ENCODE measurements at places on chromosomes 7 and 10. TPM values are rescaled to one million over a fixed set of nuclear protein-coding genes. Genes with fewer than 3 reads are reported as not detected.

The ZPBP gene
- total RNA-seq: not detected

The ELAPOR2 gene
- 2.6 TPM for total RNA-seq

The TCERG1L gene
- total RNA-seq: 0.58 TPM

The SORCS1 gene
- 0.85 TPM for total RNA-seq

The PKD2L1 gene
- not detected for total RNA-seq

The SORBS1 gene
- total RNA-seq: 17.0 TPM

The TDRD1 gene
- 1.0 TPM for total RNA-seq

The TSPAN14 gene
- total RNA-seq: 28.5 TPM

The ATOH7 gene
- total RNA-seq: 0.28 TPM

The PNLIPRP1 gene
- total RNA-seq: 4,467 TPM

The CISD1 gene
- 11.4 TPM for total RNA-seq

DNA sequence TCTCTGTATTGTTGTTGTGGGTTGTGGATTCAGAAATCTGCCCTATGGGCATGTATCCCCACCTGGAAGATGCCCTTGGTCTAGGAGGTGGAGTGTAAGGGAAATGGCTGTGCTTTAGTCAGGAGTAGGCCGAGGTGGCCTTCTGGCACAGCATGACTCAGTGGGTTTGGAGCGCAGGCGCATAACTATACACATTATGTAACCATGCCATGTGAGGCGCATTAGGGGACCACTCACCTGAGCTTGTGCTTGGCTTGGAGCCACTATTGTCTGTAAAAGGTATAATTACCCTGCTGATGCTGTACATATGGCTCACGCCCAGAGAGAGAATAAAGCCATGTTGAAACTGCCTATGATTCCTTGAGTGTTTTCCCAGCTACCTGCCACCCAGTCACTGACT, 20.6 kb upstream of the ADAMTS14 start:
- DNase-seq: no peak
- no peaks in the 10 kb centered on the region for H3K36me3 ChIP-seq
- H3K4me3 ChIP-seq: no peak overlapping the region
- no peak overlapping the region for H3K27ac ChIP-seq
- H3K4me1 ChIP-seq: no peaks in the 10 kb centered on the region
- H3K27me3 ChIP-seq: no peaks in the 10 kb centered on the region

DNA sequence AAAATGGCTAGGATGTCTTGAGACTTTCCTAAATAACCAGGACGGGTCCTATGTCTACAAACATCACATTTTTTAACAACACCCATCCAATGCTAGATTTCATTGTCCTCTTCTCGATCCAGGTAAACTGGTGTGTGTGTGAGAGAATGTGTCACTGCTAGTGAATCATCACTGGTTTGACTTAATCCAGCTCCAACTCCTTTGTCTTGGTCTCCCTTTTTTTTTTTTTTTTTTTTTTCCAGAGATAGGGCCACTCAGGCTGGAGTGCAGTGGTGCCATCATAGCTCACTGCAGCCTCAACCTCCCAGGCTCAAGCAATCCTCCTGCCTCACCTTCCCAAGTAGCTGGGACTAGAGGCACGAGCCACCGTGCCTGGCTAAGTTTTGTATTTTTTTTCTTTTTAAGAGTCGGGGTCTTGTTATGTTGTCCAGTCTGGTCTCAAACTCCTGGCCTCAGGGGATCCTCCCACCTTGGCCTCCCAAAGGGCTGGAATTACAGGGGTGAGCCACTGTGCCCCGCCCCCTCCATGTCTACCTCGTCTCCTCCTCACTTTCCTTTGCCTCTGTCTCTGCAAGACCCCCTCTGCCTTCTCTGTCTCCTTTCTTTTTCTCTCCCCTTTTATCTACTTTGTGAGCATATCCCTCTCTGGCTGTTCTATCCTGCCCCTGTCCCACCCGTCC, 2.2 kb upstream of the UFSP1 start:
- H3K36me3 ChIP-seq: no peaks in the 10 kb centered on the region
- no peaks in the 10 kb centered on the region for H3K27me3 ChIP-seq

DNA sequence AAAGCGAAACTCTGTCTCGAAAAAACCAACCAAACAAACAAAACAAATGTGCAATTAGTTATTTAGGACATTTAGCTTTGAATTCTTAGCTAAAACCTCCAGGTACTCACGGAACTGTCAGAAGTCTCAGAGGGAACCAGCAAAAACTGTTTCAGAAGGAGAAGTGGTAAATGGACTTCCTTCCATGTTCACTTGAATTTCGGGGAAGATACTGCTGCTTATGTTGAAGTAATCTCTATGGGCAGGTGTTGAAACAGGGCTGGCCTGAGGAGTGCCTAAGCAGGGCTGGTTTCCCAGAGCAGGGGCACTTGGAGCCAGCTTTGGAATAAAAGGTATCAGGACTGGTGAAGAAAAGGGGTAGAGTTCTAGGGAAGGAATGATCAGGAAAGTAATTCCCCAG, 2.4 kb upstream of the EXOC6 start:
- no peaks in the 10 kb centered on the region for H3K4me1 ChIP-seq
- no peak for DNase-seq
- no peaks in the 10 kb centered on the region for H3K27me3 ChIP-seq
- H3K27ac ChIP-seq: no peak overlapping the region
- no peaks in the 10 kb centered on the region for H3K36me3 ChIP-seq

- no peaks in the 10 kb centered on the region for H3K4me1 ChIP-seq
- no peaks in the 10 kb centered on the region for H3K36me3 ChIP-seq
- DNase-seq: no peak
- H3K27me3 ChIP-seq: no peaks in the 10 kb centered on the region
- no peak overlapping the region for H3K4me3 ChIP-seq
Measured at GRCh38 chr7:78006063-78006755, 207.6 kb downstream of the PHTF2 start.

GRCh38 chr7:127705461-127705959, 53.5 kb downstream of the SND1 start:
- no peak overlapping the region for H3K27ac ChIP-seq
- no peak overlapping the region for H3K4me3 ChIP-seq
- DNase-seq: no peak
- no peaks in the 10 kb centered on the region for H3K27me3 ChIP-seq
- H3K4me1 ChIP-seq: no peaks in the 10 kb centered on the region
- H3K36me3 ChIP-seq: peaks cover 12% of the 10 kb centered on the region

GRCh38 chr10:97520978-97521761, 22.4 kb downstream of the UBTD1 start:
- H3K27me3 ChIP-seq: no peaks in the 10 kb centered on the region
- no peak overlapping the region for H3K27ac ChIP-seq
- no peak overlapping the region for H3K4me3 ChIP-seq
- no peaks in the 10 kb centered on the region for H3K36me3 ChIP-seq
- no peaks in the 10 kb centered on the region for H3K4me1 ChIP-seq
- peak; percentile 33 for DNase-seq

- no peak for DNase-seq
- peaks cover 11% of the 10 kb centered on the region for H3K27me3 ChIP-seq
- H3K4me3 ChIP-seq: no peak overlapping the region
- no peaks in the 10 kb centered on the region for H3K4me1 ChIP-seq
Measured at GRCh38 chr10:1610986-1611770, 126.1 kb downstream of the ADARB2 start.

DNA sequence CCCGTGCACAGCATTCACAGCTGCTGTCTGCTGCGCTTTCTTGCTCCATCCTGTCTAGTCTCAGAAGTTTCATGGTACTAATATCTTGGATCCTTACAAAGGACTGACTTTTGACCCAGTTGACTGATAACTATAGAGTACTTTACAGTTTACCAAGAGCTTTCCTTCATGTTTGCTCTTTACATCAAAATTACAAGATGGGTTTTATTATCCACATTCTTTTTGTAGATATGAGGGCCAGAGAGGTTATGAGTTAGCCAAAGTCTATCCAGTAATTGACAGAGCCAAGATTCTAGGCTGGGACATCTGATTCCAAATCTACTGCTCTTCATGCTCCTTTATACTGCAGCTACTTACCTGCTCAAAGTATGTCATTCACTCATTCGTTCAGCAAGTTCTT, 218.2 kb downstream of the AUTS2 start:
- H3K27ac ChIP-seq: no peak overlapping the region
- H3K36me3 ChIP-seq: no peaks in the 10 kb centered on the region
- no peak for DNase-seq

DNA sequence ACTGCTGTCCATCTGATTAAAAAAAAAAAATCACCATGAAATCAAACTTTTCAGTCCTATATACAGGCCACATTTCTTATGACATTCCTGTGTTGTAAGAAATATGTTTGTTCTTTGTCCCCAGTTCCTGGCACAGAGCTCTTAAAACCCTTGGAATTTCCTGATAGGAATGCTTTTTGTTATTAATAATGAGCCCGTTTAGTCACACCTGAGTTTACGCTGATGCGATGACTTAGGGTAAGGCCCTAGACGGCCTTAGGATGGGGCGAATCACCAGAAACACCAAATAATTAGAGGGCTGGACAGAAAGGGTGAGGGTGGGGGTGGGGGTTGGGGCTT, 17.5 kb downstream of the TSPAN15 start:
- no peak for DNase-seq
- no peaks in the 10 kb centered on the region for H3K27me3 ChIP-seq
- no peaks in the 10 kb centered on the region for H3K36me3 ChIP-seq
- H3K27ac ChIP-seq: no peak overlapping the region

DNA sequence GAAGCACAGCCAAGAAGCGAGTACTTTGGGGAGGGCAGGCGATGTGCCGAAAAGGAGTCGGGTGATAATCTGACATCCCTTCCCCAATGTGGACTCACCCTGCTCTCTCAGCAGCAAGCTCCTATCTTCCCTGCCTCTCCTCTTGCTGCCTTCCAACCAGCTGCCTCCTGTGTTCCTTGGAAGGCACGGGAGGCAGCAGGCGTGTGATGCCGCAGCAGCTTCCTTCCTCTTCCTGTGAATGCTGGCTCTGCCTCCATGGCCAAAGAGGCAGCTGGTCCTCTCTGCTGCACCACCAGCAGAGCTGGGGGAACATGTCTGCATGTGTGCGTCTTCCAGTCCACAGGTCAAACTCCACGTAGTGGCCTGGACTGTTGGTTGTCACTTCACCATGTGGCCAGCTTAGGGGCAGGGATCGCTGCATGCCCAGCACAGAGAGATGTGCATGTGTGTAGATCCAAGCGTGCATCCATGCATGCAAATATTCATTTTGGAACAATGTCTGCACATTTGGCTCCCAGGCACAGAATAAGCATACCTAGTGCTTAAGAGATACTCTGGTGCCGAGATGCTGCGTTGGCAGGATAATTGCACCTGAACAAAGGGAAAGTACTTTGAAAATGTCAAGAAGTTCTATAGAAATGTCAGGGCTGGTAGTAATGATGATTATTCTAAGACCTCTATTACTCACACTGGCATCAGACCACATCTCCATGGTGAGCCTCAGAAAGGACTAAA, 499.8 kb downstream of the PLXNA4 start:
- H3K27ac ChIP-seq: no peak overlapping the region
- H3K27me3 ChIP-seq: no peaks in the 10 kb centered on the region
- no peak for DNase-seq
- no peak overlapping the region for H3K4me3 ChIP-seq
- no peaks in the 10 kb centered on the region for H3K36me3 ChIP-seq

- H3K4me3 ChIP-seq: no peak overlapping the region
- no peak for DNase-seq
- H3K36me3 ChIP-seq: no peaks in the 10 kb centered on the region
- H3K27ac ChIP-seq: no peak overlapping the region
- H3K27me3 ChIP-seq: no peaks in the 10 kb centered on the region
Measured at GRCh38 chr10:122646511-122647382, 52.9 kb downstream of the C10orf120 start.

GRCh38 chr10:60281792-60282353, 107.8 kb downstream of the ANK3 start:
- H3K27me3 ChIP-seq: no peaks in the 10 kb centered on the region
- DNase-seq: no peak
- no peaks in the 10 kb centered on the region for H3K36me3 ChIP-seq

DNA sequence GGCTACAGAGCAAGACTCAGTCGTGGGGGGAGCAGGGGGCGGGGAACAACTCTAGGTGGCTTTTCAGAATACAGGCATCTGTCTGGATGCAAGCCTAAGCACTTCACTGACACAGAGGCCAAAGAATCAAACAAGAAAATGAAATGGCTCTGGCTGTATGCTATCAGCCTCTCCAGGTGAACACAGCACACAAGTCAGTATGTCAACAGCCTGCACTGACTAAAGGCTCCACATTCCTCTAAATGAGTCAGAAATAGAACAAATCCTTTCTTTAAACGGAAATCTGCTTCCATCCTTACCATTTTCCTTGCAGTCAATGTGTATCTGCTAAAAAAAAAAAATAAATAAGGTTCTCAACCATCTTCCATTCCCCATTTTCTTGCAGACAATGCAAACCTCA, 88.3 kb downstream of the ARMH3 start:
- H3K4me1 ChIP-seq: no peaks in the 10 kb centered on the region
- DNase-seq: no peak
- no peak overlapping the region for H3K4me3 ChIP-seq
- no peak overlapping the region for H3K27ac ChIP-seq
- H3K36me3 ChIP-seq: peaks cover 7% of the 10 kb centered on the region

DNA sequence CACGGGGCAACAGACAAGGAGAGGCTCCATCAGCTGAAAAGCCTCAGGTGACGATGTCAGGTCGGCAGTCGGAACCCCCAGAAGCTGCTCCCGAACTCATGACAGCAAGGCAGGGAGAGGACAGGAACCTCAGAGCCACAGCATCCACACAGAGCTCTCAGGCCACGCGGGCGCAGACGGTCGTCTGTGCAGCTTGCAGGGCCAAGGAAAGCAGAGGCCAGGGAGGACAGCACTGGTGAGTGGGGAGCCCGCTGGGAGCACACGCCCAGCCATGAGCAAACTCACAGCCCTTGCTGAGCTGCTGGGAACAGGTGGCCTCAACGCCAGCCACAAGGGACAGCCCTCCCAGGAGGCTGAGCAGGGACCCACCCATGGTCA, 138.9 kb downstream of the MAD1L1 start:
- H3K4me1 ChIP-seq: no peaks in the 10 kb centered on the region
- no peaks in the 10 kb centered on the region for H3K27me3 ChIP-seq
- H3K4me3 ChIP-seq: no peak overlapping the region

DNA sequence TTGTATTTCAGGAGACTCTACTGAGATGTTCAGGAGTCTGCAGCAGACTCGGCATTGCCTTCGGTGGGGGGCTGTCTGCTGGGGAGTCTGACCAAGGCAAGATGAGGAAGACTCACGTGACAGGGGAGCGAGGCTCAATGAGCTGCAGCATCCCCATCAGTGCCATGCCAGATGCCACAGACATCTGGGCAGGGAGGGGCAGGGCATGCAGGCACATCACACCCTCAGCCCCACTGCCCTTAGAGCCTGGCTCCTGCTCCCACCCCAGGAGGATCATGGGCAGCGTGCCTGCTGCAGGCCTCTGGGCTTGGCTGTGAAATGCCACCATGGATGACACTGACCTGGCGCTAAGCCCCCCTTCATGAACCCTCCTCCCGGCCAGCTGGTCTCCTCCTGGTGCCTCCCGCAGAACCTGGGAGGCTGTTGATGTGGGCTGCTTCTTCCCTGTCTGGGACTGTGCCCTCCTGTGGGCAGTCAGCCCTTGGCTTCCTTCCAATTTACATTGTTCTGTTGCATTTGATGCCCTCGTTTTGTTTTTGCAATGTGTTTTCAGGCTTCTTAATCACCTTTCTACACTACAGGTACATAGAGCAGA, 235.0 kb downstream of the PAXIP1 start:
- H3K27ac ChIP-seq: no peak overlapping the region
- H3K36me3 ChIP-seq: no peaks in the 10 kb centered on the region
- no peak overlapping the region for H3K4me3 ChIP-seq
- no peaks in the 10 kb centered on the region for H3K27me3 ChIP-seq
- peak; percentile 29 for DNase-seq

GRCh38 chr10:76085002-76085816, 653.8 kb downstream of the LRMDA start:
- H3K27me3 ChIP-seq: no peaks in the 10 kb centered on the region
- no peak for DNase-seq
- H3K27ac ChIP-seq: no peak overlapping the region
- H3K4me3 ChIP-seq: no peak overlapping the region

GRCh38 chr7:64639267-64640001, 26.5 kb upstream of the ZNF107 start:
- H3K27me3 ChIP-seq: no peaks in the 10 kb centered on the region
- no peaks in the 10 kb centered on the region for H3K36me3 ChIP-seq
- no peak overlapping the region for H3K27ac ChIP-seq
- H3K4me3 ChIP-seq: no peak overlapping the region
- DNase-seq: no peak
